Suppressor macrophage treated with lipopolysaccharide for 4 hours (primary cell): ENCODE measurements at places on chromosomes 4 and X.

- no peak for DNase-seq
Observed at GRCh38 chr4:187544461-187545053, 451.0 kb upstream of the ZFP42 start.

DNA sequence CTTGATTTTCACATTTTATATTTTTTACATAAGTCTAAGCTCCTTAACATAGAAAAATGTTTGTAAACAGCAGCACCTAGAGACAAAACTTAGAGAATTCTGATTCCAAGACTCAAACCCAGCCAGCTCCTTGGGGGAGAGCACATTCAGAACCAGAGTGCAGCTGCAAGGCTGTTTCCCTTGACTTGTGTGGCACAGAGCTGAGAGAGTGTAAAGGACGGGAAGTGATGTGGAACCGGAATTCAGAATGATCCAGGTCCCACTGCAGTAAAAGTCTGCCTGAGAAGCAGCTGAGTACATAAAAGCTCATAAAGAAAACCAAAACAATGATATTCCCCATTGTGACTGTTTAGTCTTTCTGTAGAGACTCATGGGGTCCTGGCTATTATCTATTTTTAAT lies 713.8 kb downstream of the RAB28 start:
- DNase-seq, result no peak

- no peak for DNase-seq
Observed at GRCh38 chr4:95825546-95825945, 14.3 kb upstream of the PDHA2 start.

- DNase-seq, result no peak
Observed at GRCh38 chrX:13816643-13817627, at the start of gene GPM6B. Gene GPM6B, minus strand, starts transcription at chrX:13817093. Its CDS starts 189 bp downstream, at chrX:13816904.

GRCh38 chrX:87900320-87900908 lies 382.8 kb downstream of the KLHL4 start:
- DNase-seq, result peak; percentile 3

- peak; percentile 37 for DNase-seq
Observed at GRCh38 chr4:186190581-186191199, 677 bp upstream of the CYP4V2 start.

- peak; percentile 39 for DNase-seq
Observed at GRCh38 chrX:20374450-20374849, 107.7 kb upstream of the RPS6KA3 start.

DNA sequence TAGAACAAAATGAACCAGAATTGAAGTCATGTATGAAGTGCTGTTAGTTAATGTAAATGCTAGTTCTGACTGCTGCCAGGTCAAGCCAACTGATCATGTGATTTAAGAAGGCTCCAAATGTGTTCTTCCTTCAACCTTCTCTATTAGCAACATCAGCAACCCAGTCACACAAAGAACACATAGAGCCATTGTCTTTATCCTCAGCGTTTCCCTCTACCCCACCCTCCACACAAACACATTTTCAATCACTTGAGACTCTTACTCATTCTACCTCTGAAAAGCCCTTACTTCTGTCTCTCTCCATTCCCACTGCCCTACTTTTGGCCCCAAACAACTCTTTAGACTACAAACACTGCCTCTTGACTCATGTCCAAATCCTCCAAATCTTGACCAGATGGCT lies 89.7 kb upstream of the KDR start:
- no peak for DNase-seq

GRCh38 chrX:13719192-13719856 lies 15.1 kb downstream of the TRAPPC2 start:
- no peak for DNase-seq

GRCh38 chr4:58833126-58833525 lies 1722.9 kb upstream of the IGFBP7 start:
- DNase-seq, result no peak

- no peak for DNase-seq
Observed at GRCh38 chrX:101986586-101986985, 54.8 kb upstream of the ZMAT1 start.

DNA sequence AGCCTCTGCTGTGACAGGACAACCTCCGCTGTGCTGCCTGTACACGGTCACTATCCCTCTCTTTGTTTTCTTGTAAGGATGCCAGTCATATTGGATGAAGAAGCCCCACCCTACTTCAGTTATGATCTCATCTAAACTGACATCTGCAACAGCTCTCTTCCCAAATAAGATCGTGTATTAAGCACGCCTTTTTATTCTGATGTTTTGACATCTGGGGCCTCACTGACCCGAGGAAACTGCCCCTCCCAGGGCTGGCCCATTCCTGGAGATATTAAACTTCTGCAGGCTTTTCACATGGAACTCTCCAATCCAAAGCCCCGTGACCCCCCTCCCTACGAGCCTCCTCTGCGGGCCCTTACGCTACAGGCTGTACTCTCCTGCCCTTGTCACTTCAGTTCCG lies 232.0 kb downstream of the ARHGAP10 start:
- DNase-seq, result no peak

- DNase-seq, result peak; percentile 25
Observed at GRCh38 chr4:64713256-64713840, 304.1 kb upstream of the TECRL start.

GRCh38 chrX:9790866-9791265 lies 4.6 kb downstream of the SHROOM2 start:
- DNase-seq, result no peak

DNA sequence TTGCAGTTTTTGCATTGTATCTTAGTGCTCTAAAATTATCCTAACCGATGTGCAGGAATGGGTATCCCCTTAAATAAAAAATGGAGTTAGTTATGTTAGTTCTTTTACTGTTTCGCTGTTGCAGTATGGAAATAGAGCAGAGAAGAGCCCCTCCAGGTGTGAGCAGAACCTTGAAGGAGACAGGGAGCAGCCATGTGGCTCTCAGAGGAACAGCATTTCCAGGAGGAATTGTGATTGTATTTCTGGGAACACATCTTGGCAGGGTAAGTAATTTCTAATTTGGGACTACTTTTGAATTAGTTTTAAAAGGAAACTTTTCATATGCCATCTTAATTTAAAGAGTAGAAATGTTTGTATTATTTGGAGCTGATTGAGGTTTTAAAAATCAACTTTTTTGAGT lies 5.3 kb upstream of the CCDC158 start:
- DNase-seq, result no peak

- DNase-seq, result peak; percentile 25
Observed at GRCh38 chr4:82899374-82900065, 1.0 kb upstream of the THAP9 start.

DNA sequence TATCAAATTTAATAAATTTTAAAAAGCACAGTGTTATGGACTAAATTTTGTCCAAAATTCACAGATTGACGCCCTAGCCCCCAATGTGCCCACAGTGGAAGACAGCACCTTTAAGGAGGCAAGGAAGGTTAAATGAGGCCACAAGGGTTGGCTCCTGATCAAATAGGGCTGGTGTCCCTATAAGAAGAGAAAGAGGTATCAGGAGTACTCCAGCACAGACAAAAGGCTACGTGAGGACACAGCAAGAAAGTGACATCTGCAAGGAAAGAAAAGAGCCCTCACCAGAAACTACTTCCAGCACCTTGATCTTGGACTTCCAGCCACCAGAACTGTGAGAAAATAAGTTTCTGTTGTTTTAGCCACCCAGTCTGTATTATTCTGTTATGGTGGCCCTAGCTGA lies 48.8 kb downstream of the FAM13A start:
- no peak for DNase-seq

GRCh38 chr4:172995161-172995560 lies 173.4 kb upstream of the GALNT7 start:
- no peak for DNase-seq

GRCh38 chrX:1322393-1322792 lies 14.2 kb upstream of the IL3RA start:
- DNase-seq, result peak; percentile 80

- no peak for DNase-seq
Observed at GRCh38 chrX:127085939-127086338, 266.4 kb downstream of the PRR32 start.

DNA sequence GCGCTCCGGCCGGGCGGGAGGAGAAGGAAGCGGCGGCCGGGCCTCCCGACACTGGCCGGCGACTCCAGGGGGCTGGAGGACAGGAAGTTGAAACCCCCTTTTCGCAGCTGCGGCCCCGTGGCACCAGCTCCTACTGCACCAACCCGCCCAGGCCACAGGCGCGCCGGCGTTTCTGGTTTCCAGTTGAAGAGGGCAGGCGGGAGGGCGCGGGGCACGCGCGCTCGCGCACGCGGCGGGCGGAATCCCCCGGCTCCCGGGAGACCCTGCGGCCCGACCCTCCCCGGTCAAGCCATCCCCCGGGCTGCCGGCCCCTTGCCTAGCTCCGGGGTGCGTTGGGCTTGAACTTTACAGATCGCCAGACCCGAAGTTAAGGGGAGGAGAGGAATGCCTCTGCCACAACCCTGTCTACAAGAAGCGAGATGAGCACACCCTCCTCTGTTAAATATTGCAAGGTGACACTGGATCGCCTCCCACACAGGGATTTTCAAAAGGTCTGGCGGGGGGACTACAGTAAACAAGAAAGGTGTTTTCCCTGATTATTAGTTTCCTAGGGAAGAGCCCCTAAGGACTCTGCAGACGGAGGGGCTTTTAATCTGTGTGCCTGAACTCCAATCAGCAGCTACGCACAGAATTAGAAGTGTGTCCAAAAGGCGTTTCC lies 1.4 kb downstream of the ELOVL6 start:
- peak; percentile 53 for DNase-seq
